WTC11 (cell line): ENCODE measurements at places on chromosomes 7 and 10.
A peak's percentile ranks its signal among the peaks of the same experiment; 100 is the strongest.

DNA sequence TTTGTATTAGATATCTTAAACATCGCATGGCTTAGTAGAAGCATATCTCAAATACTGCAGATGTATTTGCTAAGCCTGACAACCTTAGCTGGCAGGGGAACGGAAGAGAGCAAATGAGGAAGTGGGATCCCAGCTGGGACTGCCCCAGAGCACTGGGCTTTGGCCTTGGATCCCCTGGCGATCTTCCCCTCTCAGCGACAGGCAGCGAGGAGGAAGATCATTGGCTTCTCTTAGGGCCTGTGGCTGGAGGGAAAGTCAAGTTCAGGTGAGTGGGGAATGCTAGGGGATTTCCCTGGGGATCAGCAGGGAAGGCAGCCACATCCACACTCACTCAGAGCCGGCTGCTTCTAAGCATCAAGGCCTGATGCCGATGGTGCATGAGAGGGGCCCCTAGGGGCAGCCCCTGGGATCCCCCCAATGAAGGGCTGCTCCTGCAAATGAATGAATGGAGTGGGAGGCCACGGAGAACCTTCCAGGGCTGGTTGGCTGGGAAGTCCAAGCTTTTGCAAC is 42.0 kb downstream of the LYZL2 start:
- peak; percentile 46 for DNase-seq

- no peak for DNase-seq
These were observed 36.5 kb downstream of the KMT2E start for GRCh38 chr7:105050493-105050892.

- no peak for DNase-seq
These were observed 101.2 kb downstream of the CRPPA start for GRCh38 chr7:16320099-16320660.

- no peak for DNase-seq
These were observed 161.6 kb downstream of the PARD3 start for GRCh38 chr10:34653530-34653929.

DNA sequence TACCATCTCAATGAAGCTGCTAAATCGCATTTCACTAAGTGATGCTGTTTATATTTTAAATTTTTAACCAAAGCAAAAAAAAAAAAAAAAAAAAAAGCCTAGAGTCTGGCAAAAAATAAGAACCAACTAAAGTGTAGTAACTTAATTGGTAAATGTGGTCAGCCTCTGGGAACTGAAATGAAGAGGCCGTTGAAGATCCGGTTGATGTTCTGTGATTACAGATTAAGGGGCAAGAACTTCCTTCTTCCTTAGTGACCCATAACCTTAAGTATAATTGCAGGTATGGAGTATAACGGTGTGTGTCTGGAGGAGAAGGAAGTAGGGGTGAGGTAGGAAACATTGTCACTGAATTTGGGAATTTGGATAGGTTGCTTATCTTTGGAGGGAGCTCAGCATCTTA is 7.7 kb upstream of the SRGN start:
- no peak for DNase-seq

GRCh38 chr10:27258838-27259812 is 18.5 kb upstream of the ACBD5 start:
- DNase-seq = peak; percentile 54

DNA sequence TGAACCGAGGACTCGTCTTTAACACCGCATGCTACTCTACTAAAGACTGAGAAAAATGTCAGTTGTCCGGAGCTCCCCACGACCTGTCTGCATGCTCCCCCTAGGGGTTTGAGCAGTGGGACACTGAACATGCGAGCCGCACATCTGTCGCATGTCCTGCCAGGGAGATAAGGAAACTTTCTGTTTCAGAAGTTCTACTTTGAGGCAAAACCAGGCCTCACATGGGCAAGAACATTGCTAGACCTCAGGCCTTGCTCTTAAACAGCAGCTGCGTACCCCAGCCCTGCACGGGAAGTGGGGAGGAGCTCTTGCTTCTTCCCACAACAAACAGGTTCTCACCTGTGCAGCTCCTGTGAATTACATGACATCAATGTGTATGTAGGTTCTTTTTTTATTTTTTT is 30.3 kb upstream of the HERPUD2 start:
- no peak for DNase-seq

DNA sequence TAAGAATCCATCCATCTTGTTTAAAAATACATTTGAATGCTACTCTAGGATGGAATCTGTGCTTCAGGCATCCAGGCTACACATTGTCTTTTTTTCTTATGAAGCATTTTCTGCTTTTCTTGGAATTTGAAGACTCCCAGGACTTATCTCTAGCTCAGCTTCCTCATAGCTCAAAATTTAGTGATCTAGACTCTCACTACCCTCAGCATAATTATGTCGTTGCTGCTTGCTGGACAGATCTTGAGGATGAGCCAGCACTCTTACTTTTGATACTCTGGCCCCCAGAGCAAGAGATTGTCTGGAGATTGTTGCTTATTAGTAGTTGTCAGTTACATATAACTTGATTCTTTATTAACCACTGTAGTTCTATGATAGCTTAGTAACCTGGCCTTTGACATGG is 83.3 kb upstream of the FGL2 start:
- no peak for DNase-seq
